ENCODE measurements at places on chromosomes 16 and 17.

DNA sequence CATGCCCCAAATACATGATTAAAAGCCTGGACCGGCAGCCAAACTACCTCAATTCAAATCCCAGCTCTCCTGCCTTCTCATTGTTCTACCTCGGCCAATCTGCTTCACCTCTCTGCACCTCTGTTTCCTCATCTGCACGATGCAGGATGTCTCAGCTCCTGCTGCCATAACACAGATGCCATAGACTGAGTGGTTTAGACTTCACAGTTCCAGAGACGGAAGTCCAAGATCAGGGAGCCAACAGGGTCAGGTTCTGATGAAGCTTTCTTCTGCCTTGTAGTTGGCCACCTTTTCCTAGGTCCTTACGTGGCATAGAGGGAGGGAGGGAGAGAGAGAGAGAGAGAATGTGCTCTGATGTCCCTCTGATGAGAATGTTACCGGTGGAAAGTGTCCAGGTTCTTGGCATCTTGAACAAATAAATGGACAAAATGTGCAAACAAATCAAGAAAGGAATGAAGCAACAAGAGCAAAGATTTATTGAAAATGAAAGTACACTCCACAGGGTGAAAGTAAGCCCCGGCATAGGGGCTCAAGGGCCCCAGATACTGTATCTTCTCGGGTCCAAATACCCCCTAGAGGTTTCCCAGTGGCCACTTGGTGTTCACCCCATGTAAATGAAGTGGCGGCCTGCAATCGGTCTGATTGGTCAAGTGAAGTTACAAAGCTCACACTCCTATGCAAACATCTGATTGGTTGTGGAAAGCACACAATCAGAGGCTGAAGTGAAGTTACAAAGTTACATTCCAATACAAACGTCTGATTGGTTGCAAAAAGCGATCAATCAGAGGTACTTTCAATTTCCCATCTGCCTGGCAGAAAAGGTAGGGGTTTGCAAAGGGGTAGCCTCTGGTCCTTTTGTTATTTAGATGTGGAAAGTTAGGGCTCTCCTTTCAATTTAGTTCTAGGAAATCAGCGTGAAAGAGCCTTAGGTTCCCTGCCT lies 43.3 kb upstream of the ZCCHC14 start:
- DNase-seq, result no peak

DNA sequence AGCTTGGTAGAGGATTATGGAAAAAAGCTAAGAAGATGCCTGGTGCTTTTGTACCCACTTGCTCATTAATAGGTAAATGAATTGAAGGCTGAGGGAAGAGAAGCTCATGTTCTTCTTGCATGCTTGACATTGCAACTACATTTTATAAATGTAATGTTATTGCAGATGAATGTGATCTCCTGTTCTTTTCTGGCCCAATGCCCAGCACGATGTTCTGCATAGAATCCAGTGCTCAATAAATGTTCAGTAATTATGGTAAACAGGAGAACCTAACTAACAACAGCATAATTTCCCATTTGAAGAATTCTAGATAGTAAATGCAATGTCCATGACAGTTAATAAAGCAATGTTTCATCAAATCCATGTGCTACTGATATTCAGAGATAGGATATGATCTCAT lies 638.2 kb upstream of the SOX9 start:
- DNase-seq, result no peak

- DNase-seq, result no peak
Measured at GRCh38 chr17:60548990-60549389, 22.9 kb upstream of the APPBP2 start.

DNA sequence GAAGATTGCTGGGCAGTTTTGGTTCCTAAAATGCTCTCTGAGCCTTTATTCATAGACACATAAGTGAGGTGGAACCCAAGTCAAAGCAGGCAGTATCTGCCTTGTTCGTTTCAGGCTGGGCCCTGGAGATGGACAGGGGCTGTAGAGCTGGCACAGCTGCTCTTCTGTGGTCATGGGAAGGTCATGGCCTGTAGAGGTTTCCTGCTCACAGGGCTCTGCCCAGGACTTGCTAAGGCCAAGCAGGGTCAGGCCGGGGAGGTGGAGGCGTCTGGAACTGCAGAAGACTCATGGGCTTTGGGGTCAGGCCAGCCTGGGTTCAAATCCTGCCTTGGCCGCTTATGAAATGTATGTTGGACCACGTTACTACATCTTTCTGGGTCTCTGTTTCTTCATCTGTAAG lies 50.2 kb downstream of the IRX5 start:
- DNase-seq, result no peak

GRCh38 chr16:24518498-24518897 lies 20.9 kb upstream of the RBBP6 start:
- no peak for DNase-seq

DNA sequence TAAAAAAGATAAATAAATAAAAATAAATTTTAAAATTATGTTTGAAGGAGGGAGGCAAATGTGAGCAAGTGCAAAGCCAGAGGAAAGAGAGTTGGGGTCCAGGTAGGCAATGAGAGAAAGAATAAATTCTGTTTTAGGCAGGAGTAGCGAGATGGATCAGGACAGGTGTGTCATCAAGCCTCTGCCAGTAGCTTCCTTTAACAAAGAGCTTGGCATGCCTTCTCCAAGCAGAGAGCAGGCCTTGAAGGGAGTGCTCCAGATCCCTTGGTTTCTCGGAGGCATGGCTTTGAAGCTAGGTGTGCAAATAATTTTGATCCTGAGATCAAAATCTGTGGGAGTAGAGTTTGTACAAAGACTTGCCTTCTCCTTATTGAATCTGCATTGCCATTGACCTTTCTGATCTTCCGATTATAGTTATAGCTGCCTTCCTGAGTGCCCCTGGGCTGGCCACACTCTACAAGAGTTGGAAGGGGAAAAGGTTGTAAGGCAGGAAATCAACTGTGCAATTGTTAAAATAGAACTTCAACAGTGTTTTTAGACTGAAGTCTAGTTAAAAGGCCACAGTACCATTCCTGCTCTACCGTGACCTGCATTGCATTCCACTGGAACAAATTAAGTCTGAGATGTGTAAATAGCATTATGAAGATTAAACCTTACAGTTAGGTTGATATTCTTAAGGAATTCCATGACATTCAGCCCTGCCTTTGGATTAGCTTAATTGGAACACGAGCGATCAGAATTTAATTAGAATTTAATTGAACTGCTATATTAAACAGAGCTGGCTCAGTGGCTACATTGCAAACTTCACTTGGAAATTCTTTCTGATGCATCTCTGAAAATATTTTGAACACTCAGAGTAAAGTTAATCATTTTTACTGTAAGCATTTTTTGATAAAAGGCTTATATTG lies 33.7 kb downstream of the IQCK start:
- no peak for DNase-seq

DNA sequence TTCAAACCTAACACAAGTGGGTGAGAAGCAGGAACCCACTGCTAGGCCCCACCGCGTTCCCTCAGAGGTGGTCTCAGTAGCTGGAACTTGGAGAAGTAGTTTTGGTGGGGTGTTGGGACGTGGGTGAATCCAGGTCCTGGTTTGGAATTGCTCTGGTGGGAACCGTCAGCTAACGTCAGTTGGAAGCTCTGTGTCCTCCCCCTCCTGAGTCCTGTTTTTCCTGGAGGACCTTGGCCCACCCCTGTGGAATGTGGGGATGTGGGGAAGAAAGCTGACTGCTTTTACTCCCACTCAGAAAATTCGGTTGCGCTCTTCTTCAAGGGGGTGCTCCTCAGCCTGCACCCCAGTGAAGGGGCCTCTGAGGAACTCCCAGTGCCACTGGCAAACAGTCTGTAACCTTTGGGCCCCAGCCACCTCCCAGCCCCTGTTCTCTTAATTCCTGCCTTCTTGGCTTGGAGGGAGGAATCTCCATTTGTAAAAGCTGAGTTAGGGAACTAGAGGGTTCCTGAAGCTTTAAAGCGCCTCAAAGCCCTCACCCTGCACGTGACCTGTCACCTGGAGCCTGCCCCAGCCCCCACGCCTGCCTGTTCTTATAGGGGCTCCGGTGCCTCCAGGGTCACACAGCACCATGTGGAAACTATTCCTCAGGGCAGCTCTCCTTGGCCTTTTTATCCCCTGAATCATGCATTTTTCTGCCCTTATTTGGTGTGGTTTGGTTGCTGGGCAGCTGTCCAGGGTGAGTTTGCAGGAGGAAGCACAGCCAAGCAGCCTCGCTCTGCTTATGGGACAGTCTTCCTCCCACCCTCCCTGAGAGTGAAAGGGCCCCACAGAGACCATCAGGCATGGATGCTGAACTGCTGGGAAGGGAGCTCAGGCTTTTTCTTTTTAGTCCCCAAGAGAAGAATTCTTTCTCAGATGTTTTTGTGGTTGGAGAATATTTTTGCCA lies 16.2 kb upstream of the NAGLU start:
- no peak for DNase-seq

- DNase-seq, result no peak
Measured at GRCh38 chr16:85607796-85608514, 5.2 kb upstream of the GSE1 start.

GRCh38 chr17:78343187-78343542 lies 16.7 kb downstream of the SOCS3 start:
- no peak for DNase-seq

GRCh38 chr17:59487161-59487873 lies 78.1 kb upstream of the DHX40 start:
- DNase-seq, result no peak

- DNase-seq, result no peak
Measured at GRCh38 chr17:58005728-58006559, 1.1 kb downstream of the SRSF1 start.

GRCh38 chr17:66190738-66191592 lies 968 bp downstream of the CEP112 start:
- DNase-seq, result peak; percentile 12

DNA sequence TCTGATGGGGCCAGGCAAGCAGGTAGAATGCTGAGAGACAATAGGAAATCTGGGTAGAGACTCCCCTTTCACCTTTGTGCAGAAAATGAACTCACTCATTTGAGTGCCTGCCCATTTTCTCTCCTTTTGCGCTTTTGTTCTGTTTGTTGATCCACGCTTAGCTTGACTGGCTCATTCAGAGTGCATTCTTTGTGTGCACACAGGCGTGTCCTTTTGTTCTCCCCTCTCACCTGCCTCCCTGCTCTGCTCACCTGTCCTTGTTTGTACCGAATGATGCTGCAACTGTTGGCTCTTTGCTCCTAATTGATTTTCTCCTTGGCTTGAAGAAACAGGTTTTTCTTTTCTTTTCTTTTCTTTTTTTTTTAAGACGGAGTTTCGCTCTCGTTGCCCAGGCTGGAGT lies 15.8 kb downstream of the PGS1 start:
- DNase-seq, result no peak

DNA sequence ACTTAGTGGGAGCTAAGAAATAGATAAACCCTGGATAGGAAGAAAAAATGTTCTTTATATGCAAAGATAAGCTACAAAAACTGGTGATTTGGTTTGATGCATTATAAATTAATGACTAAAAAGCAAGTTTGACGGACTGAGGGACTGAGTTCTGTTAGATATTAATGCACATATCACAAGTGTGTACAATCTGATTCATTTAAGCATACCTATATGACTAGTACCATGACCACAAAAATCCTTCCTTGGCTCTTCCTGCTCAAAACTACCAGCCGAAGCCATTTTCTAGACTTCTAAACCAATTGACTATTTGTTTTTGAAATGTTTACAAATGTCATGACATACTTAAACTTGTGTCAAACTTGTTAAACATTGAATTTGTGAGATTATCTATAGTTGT lies 374.5 kb upstream of the MON1B start:
- DNase-seq, result no peak

- DNase-seq, result no peak
Measured at GRCh38 chr17:67615011-67615561, 102.7 kb upstream of the NOL11 start.

DNA sequence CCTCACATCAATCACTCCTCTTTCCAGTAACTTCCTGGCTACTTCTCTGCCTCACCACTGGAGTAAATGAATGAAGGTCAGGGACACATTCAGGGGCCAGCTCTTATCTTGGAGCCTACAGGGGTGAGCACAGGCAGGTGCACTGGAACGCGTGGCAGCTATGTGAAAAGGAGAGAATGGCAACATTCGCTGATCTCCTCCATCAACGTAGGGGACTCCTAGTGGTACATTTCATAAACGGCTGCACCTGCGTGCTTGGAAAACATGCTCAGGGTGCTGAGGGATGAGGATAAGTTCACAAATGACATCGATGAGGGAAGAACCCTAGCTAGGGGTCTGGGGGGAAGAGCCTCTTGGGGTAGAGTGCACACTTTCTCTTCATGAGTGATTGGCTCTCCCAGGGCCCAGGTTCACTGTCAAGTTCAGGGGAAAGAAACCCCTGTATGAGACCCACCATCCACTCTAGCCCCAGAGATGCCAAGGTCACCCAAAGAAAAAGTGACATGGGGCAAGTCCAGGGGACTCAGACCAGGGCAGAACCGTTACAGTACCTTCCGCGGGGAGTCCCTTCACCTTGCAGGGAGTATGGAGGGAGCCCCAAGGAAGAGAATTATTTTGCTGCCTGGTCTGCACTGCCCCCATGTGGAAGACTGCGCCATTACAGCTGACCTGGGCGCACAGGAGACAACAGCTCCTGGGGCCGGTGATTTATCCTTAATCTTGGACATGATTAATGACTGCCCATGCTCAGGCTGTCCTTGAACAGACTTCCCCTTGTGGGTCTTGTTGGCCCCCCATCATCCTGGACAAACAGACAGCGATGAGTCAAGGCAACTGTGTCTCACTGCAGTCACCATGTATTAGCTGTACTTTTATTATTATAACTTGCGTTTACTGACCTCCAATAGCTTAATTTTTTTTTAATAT lies 30.1 kb downstream of the VAC14 start:
- peak; percentile 67 for DNase-seq

- DNase-seq, result no peak
Measured at GRCh38 chr16:57999366-57999970, 1.0 kb downstream of the ZNF319 start.

DNA sequence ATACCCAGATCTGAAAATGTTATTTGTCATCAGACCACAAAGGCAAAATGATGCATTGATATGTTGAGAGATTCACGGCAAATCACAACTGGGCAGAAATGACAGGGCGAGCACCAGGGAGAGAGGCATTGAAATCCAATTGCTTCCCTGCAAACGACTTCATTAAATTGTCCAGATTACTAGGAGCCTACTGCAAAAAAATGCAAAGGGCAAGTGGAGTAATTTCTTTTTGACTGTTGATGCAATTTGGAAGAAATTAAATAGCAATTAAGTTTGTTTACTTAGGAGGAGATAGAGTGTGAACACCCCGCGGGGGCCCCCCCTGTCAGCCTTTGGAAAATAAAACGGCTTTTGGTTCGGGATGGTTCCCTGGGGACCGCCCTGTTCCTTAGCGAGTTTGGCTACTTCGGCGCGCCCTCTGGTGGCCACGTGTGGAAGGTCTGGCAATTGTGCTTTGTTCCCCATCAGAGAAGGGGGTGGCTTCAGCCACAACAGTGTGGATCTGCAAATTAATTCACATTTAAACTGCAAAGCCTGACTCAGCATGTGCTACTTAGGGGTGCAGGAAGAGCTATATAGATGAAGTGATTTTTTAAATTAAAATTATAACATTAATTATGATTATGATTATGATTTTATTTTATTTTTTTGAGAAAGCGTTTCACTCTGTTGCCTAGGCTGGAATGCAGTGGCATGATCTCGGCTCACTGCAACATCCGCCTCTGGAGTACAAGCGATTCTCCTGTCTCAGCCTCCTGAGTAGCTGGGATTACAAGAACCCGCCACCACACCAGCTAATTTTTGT lies 14.5 kb upstream of the TMC7 start:
- DNase-seq, result peak; percentile 88

Data from HEK293T (cell line).